ENCODE measurements at places on chromosomes 4 and X.

DNA sequence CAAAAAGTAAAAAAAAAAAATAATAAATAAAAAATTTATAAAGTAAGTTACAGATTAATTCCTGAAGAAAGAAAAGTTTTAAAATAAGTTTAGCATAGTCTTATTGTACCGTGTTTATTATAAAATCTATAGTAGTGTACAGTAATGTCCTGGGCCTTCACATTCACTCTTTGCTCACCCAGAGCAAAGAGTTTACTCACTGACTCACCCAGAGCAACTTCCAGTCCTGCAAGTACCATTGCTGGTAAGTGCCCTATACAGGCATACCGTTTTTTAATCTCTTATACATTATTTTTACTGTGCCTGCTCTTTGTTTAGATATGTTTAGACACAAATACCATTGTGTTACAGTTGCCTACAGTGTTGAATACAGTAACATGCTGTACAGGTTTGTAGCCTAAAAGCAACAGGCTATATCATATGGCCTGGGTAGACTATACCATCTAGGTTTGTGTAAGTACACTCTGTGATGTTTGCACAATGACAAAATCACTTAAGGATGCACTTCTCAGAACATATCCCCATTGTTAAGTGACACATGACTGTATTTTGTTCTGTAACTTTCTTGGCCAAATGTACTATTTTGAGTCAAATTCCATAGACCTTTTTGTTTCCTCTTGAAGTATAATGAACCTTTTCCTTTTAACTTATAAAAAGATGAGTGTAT is 199.0 kb upstream of the NUDT6 start:
- DNase-seq: no peak

DNA sequence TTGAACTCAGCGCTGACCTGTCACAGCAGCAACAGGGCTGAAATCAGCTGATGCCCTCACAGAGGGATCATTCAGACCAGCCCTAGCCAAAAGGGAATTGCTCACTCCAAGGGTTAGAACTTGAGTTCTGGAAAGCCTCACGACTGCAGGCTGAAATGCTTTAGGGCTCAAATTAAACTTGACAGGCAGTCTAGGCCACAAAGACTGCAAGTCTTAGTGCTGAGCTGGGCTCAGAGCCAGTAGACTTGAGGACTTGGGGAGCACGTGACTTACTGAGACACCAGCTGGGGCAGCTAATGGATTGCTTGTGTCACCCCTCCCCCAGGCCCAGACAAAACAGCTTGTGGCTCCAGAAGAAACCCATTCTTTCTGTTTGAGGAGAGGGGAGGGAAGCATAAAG is 119.0 kb upstream of the SLC6A14 start:
- no peak for DNase-seq

DNA sequence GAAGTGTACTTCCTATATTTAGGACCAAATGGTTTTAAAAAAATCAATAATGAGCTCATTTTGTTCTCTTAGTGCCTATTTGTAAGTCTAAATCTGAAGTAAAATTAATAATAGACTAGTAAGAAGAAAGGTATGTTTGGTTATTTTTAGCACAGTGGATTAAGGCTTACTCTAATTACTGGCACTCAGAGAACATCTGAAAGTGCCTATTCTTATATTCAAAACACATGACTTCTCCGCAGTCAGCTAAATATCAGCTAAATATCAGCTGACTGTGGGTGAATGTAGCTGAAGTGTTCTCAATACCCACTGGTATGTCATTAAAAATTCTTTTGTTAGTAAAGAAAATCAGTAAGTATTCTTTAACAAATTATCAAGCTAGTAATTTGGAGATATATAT is 6.0 kb downstream of the AP1S2 start:
- DNase-seq: no peak

GRCh38 chr4:118718511-118719170 is 33.4 kb downstream of the METTL14 start:
- no peak for DNase-seq
